Left renal pelvis (tissue), 4 donors: ENCODE measurements at places on chromosomes 7 and 10.

- DNase-seq, result no peak
Observed at GRCh38 chr7:101428093-101428866, 65.6 kb downstream of the COL26A1 start.

DNA sequence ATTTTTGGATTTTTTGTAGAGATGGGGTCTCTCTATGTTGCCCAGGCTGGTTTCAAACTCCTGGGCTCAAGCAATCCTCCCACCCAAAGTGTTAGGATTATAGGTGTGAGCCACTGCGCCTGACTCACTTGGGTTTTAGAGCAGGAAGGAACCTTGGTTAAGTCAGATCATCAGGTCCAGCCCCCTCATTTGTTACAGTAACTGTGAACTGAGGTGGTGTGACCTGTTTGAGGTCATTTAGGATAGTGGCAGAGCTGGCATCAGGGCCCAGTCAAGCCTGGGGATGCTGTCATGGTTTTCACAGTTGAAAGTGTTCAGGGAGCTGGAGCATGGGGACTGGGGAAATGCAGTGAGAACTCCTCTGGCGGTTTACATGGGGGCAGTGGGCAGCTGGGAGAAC, 159.6 kb downstream of the TAX1BP1 start:
- no peak for DNase-seq

DNA sequence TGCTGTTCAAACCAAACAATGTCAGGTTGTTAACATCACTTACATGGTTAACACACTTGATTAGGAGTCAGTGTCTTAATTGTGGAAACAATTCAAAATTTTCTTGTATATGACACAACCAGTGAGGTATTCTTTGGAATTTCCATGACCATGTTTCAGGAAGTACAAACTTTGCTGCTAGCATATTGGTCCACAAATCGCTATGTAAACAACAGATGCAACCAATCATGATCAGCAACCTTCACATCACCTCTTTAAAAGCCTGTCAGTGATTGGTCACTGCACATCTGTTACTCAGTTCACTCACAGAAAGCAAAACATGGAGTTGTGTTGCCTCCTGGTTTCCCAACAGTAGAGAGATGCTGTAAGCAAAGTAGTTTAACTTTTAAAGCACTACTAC, 108.9 kb upstream of the FAM3C start:
- DNase-seq, result no peak

GRCh38 chr7:1539181-1539881, 8.8 kb downstream of the MAFK start:
- no peak for DNase-seq

DNA sequence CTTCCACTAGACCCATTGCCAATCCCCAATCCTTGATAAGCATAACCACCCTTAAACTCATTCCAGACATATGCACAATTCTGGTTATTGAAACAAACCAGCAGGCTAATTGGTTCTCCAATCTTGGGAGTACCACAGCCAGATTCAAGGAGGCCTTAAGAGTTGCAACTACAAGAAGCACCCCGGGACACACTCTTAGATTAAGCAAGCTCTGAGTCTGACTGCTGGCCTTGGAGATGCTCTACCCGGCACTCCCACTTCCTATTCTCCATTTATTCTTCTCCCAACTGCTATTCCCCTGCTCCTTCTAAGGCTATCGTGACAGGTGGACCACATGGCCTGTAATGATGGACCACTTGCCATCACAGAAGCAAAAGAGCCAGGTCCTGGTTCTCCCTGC, 40.3 kb downstream of the CYTH3 start:
- DNase-seq, result no peak

- DNase-seq, result no peak
Observed at GRCh38 chr7:20233362-20233761, 16.2 kb upstream of the MACC1 start.

DNA sequence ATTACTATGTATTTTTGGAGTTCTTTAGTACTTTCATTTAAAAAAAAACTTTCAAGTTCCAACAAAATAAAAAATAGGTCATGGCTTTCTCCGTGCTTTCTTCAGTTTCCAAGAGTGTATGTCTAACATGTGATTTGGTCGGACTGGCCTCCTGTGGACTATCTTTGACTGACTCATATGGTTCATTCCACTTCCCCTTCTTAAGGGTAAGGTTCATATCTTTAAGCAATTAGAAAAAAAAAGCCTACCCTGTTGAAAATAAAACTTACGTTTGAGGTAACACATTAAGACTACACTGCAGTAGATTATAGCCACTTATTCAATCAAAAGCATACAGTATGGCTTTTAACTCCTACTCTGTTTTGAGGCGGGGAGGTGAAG, 112.8 kb upstream of the AHR start:
- no peak for DNase-seq

DNA sequence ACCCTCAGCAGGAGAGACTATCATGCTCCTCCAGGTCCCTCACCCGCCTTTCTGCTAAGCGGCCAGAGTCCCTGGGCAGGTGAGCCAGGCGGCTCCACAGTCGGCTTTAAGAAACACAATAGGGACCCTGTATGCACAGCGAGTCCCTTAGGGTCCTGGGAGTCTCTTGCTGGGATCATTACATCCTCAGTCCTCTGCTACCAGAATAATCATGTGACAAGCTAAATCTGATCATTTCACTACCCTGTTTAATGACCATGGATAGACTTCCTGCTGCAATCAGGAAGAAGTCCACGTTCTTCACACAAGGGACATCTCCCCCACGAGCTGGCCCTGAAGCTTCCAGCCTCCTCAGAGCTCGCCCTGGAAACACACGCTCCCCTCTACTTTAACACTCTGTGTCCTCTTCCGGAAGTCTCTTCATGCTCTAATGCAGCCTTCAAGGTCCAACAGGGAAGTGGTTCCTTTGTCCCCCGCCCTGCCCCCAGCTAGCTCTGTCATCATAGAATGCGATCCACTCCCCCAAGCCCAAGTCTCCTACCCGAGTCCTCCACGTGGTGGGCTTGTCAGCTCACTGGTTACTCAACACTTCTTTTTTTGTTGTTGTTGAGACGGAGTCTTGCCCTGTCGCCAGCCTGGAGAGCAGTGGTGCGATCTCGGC, 101.5 kb downstream of the RNF216 start:
- DNase-seq, result no peak

- DNase-seq, result no peak
Observed at GRCh38 chr10:61899997-61900828, 1.3 kb upstream of the ARID5B start.

GRCh38 chr7:136868496-136869000, at the start of gene CHRM2:
Gene CHRM2, plus strand, starts transcription at chr7:136868652. Its CDS starts 146,214 bp downstream, at chr7:137014866.
- no peak for DNase-seq

- no peak for DNase-seq
Observed at GRCh38 chr10:1163831-1164230, 107.6 kb downstream of the WDR37 start.

- DNase-seq, result no peak
Observed at GRCh38 chr10:123027861-123028260, 19.1 kb downstream of the ACADSB start.

DNA sequence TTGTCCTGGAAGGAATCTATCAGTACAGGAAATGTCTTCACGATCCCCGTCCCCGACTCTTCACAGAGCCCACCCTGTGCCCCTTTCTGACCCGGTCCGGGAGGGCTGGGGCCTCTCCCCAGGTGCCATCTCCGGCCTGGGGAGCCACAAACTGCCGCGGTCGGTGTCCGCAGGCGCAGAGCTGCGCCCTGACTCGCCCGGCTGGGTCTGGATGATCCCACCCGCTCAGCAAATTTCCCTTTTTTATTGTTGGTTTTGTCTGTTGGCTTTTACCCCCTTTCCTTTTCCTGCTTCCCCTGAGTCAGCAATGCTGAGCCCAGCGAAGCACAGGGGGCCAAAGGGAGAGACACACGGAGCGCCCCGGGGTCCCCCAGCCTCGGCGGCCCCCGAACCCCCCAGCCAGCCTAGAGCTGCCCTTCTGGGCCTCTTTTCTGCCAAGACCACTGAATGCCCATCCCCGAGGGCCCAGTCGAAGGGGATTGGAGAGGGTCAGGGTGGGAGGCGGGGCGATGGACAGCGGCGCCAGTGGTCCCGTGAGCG, 30.9 kb downstream of the LEP start:
- no peak for DNase-seq

DNA sequence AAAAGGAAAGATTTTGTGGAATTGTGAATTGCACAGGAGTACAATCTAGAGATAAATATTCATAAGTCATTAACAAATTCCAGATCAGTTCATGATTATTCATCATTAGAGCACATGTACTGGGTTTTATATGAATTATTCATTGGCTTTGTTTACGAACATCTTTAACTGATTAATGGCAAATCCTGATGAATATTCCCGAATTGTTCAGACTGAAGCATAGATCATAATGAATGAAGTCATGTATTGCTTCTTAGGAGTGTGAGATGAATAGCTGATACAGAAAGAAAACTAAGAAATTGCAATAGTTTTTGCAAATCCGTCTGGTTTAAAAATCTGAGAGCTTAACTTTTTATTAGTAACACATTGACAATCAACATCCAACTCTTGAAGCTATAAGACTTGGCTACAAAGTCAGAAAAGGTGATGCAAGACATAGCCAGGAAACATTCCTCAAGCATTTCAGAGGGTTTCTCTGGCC, 183.6 kb upstream of the DGKB start:
- no peak for DNase-seq

- DNase-seq, result no peak
Observed at GRCh38 chr7:190196-190595, 2.2 kb upstream of the FAM20C start.

DNA sequence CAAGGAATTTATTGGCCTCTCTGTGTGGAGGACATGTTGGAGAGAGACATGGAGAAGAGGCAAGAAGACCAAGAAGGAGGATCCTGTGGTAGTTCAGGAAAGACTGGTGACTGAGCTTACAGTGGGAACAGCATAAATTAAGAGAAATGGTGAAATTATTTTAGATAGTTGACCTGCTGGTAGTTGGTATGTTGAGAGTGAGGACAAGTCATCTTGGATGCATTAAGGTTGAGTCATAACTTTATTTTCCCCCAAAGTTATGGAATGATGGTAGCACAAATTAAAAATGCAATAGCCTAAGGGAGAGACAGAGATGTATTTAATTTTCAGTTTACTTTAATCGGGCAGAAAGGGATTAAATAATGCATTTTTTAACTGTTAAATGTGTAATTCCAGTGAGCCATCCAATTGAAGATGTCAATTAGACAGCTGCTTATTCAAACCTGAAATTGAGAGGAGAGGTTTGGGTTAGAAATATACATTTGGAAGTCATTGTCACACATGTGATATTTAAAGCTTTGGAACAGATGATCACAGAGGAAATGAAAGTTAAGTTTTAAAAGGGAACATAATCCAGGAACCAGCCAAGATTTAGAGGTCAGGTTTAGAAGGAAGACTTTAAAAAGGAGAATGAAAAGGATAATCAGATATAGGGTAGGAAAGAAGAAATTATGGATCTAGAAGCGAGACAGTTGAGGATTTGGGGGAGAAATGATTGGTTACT, 80.6 kb downstream of the DGKB start:
- DNase-seq, result no peak

- DNase-seq, result no peak
Observed at GRCh38 chr10:113765910-113766309, 14.4 kb downstream of the PLEKHS1 start.

DNA sequence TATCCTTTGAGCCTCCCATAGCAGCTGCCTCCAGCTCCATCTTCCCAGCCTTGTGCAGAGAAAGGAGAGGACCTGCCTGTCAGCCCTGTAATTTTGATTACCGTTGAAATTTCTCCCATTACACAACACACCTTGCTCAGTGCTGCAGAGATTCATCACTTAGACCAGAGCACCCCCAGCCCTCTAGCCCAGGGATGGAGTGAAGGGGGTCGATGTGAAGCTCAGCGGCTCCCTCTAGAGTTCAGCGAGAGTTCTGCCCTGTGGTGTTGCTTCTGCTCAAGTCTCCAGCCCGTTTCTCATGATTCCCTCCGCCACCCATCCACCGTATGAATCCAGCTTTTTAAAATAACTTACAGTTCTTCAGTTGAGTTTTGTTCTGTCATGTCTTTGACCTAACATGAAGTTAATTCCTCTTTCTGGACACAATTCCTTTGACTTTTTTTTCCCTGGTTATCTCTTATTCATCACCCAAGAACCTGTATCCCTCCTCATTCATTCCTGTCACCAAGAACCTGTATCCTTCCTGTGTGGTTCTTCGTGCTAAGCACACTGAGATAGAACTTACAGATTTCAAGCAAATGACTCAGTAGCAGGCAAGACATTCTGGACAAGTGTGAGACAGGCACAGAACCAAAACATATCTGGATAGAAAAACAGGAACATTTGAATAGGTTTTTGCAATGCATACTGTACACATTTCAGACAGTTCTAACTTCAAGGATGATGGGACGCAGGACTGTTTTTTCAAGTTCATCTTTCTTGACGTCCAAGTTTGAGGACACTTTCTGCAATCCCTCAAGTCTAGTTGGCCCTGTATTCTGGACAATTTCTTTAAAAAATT, 35.0 kb upstream of the ZNF32 start:
- no peak for DNase-seq

DNA sequence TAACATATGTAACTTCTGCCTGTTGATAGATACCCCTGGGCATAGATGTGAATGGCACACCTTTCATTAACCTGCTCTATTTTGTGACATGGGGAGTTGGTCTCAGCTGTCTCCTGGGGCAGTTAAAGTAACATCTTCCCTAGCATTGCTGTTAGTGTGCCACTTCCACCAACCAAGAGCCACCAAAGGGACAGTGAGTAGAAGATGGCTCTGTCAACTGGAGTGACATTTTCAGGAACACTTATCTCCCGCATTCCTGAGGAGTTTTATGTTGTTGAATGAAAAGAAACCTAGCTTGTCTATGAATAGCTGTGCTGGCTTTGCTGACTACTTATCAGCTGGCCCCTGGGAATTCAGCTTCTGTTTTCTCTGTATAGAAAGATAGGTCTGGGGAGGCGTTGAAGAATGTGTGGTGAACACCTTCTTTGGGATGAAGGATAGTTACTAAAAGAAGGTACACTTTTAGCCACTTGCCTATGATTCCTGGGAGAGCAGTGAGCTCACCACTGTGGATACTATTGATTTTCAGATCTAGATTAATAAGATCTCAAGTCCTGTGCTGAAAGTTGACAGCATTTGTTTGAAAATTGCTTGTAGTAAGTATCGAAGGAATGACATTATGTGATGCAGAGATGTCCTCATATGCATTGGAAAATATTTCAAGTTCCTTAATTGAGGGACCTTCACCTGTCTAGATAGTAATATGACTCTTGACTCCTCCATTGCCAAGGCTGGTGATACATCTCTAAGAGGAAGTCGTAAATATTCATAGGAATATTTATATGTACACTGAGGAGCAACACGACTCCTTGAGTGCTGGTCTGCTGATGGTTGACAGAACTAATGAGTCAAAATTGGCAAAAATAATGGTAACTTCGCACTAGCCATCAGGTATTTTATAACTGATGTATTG, 7.6 kb downstream of the STARD3NL start:
- no peak for DNase-seq

DNA sequence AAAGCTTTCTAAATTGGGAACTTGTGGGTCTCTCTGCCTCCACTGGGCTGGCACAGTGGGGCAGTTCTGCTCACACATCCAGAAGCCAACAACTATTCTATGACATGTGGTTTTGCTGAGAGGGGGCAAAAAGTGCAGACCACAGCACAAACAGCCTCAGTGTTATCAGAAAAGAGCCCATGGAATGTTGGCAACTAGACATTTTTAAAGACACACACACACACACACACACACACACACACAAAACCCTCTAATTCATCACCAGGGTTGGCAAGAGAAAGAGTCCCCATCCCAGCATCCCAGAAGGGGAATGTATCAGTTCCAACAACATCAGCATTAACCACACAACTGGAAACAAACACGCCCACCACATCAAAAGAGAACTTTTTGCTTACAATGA, 117.1 kb downstream of the FGFR2 start:
- DNase-seq, result no peak
